Stimulated activated naive CD4-positive, alpha-beta T cell (primary cell): ENCODE measurements at places on chromosomes 5 and 9.

GRCh38 chr9:83355024-83355444 is 183.2 kb downstream of the FRMD3 start:
- DNase-seq, result no peak

DNA sequence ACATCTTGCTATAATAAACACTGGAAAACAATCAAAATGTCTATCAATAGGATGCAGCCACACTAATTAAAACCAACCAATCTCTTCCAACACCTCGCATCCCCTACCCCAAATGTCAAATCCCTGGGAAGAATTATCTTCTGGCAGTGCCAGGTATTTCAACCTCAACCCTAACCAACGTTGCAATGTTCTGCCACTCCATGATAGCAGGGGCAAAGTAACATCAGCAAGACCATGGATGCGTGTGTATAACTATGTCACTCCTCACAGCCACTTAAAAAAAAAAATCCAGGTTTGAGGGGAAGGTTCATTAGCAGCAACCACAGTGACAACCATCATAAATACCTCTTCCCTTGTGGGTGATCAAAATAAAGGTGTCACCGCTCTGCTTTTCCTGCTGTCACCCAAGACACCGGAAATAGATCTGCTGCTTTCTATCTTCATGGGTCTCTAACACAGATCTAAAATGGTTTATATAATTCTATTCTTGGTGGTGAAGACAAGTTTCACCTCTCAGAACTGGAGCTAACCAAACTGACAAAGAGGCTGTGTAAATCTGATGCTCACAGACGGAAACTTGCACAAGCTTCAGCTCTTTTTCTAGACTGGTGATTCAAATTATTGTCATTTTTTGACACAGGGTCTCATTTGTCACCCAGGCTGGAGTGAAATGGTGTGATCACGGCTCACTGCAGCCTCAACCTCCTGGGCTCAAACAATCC is 9.9 kb downstream of the HSPA9 start:
- DNase-seq, result peak; percentile 51

DNA sequence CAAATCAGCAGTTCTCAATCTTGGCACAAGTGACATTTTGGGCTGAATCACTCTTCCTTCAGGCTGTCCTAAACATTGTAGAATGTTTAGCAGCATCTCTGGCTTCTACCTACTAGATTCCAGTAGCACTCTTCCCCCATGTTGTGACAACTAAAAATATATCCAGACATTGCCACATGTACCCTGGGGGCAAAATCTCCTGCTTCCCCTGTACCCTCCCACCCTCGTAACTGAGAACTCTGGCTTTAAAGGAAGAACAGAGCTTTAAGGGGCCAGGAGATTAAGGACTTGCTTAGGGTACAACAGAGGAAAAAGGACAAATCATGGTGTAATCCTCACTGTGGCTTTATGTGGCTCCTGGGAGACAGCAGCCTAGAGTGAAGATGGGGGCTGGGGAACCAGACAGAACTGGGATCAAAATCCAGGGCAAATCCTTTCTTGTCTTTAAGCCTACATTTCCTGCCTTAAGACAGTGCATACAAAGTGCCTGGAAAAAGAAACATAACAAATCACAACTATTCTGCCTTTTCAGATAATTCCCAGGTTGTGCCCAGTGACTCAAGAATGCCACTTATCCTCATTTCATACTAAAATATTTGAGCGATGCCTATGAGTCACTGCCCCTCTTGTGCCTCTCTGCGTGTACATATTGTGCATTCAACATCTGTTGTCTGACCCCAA is 109.3 kb downstream of the DAPK1 start:
- DNase-seq, result no peak

DNA sequence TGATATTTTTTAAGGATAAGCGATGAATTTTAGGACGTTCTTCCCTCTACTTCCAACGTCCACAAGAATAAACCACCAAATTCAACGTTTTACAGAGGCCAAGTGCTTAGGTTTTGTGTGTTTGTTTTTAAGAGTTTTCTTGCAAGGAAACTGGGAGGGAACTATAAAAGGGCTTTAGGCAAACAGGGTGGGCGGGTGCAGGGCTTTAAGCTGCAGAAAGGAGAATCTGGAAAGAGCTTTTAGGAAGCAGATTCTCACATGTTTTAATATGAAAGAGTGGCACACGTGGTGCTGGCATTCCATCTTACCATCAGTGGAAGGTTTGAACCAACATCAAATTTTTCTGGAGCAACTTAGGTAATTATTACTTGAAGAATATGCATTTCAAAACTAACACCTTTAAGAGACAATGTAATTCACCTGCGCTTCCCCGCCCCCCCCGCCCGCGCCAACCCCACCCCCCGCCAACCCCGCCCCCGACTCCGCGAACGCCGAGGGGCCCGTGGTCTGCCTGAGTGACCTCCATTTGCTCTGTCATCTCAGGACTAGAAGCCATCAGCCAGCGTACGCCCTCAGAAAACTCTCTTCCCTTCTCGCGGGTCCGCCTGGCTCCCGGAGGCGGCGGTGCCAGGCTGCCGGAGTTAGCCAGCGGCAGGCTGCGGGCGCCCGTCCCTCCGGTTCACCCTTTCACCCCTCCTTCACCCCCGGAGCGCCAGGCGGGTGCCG is 911 bp upstream of the PIK3R1 start:
- DNase-seq, result no peak

GRCh38 chr5:123157791-123158581 is 68.9 kb downstream of the PRDM6 start:
- no peak for DNase-seq

DNA sequence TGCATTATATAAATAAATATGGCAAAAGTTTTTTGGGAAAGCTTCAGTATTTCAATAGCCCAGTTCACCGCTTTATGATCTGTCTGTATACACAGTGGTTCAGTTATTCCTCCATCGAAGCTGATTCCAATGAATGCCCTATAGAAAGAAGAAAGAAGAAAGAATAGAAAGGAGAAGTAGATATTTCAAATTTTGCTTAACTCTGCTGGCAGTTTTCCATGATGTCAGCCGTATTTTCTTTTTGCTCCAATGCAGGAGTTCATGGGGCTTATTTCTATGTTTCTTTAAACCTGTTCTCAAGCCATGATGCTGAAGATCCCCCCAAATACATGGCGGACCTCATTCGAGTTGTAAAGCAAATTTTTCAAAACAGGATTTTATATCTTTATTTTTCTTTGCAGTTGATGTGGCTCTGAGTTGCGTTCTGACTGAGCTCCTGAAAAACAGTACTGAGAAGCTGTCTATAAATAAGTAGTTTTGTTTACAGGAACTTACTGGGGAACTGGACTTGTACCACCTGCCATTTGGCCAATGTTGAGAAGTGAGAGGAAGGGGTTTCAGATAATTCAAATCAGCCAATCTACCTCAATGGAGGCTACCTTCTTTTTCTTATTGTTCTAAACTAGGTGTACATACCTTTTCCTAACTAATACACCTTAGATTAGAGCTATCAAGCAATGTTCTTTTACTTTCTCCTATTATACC is 418.5 kb upstream of the MEF2C start:
- no peak for DNase-seq

DNA sequence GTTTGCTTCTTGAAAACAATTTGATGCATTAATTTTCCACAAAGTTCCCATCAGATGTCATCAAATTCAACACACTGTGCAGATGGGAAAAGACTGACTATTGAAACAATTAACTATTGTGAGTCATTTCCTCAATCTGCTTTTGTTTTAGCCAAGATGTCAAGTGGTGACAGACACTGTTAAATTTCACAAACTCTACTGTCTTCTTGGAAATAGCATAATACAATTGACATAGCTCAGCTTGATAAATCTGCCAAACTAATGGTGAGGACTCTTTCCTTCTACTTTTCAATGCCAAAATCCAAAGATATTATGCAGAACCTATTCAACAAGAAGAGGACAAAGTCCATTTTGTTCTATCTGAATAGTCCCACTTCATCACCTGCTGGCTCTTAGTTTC is 242.3 kb downstream of the CAAP1 start:
- no peak for DNase-seq

- no peak for DNase-seq
These were observed 14.3 kb upstream of the SNCAIP start for GRCh38 chr5:122297587-122298298.

- DNase-seq, result no peak
These were observed 96.1 kb upstream of the SAP30L start for GRCh38 chr5:154349626-154350264.

GRCh38 chr5:87872986-87873385 is 395.7 kb downstream of the TMEM161B start:
- DNase-seq, result no peak

- no peak for DNase-seq
These were observed 33.7 kb downstream of the LHX2 start for GRCh38 chr9:124045076-124045829.

DNA sequence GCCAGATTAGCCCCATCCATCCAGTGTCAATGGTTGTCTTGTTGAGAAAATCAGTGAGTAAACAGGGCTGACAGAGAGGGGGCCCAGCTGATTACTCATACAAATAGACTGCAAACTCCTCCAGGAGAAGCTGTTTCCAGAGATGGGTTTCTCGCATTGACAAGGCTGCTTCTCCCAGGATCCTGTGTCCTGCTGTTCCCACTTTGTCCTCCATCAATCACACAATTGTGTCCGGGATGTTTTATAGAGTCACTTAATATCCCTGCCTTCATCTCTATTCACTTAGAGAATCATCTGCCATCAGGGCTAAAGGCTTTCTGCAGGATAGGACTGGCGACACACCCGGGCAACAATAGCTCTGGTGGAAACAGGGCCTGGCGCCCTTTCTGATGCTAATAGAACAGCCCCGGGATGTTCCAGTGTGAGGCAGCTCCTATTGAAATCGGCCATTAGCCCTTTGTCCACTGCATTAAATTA is 71.7 kb upstream of the TBCA start:
- DNase-seq, result no peak

GRCh38 chr9:21872696-21873095 is 70.3 kb downstream of the MTAP start:
- no peak for DNase-seq

DNA sequence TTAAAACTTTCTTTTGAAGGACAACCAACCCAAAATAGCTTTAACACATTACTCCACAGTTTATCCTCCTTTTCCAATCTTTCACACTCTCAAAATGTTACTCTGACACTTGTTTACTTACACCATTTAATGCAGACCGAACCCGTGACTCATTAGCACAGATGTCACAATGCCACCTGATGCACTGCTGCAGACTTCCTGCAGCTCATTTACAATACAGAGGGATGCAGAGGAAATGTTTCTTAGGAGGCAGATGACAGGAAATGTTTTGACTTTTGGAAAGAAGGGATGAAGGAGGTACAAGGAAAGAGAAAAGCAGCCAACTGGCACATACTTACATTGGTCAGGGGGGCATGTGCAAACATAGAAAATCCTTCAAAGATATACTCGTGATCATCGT is 39.0 kb downstream of the DROSHA start:
- DNase-seq, result no peak

GRCh38 chr5:59856358-59856757 is 37.2 kb downstream of the PDE4D start:
- DNase-seq, result no peak

DNA sequence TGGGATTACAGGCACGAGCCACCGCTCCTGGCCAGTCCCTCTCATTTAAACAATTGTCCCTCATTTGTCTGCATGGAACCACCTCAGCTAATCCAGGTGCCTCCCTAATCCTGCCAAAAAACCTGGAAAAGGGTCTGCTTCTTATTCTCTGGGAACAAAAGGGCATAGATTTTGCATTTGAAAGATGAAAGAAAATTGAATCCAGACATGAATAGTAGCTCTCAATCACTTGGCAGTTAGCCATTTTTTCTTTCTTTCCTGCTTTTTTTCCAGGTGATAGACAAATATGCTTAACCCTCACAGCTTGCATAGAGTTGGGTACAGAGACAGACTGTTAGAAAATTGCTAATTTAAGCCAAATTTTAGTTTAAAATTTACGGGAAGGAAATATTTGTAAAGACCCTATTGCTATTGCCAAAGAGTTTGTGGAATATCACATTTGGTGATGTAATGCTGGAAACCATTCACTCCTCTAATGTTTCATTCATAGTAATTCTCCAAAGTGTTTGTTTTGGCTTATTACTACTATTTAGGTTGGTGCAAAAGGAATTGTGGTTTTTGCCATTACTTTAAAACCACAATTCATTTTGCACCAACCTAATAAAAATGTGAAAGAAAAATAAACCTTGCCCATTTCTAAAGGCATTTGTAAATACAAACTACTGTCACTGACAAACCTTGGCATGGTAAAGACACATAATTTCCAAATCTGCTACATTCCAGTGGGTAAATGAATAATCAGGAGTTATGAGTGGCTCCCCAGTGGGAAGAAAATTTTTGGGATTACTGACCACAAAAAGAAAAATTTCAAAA is 80.5 kb upstream of the JAK2 start:
- DNase-seq, result no peak

DNA sequence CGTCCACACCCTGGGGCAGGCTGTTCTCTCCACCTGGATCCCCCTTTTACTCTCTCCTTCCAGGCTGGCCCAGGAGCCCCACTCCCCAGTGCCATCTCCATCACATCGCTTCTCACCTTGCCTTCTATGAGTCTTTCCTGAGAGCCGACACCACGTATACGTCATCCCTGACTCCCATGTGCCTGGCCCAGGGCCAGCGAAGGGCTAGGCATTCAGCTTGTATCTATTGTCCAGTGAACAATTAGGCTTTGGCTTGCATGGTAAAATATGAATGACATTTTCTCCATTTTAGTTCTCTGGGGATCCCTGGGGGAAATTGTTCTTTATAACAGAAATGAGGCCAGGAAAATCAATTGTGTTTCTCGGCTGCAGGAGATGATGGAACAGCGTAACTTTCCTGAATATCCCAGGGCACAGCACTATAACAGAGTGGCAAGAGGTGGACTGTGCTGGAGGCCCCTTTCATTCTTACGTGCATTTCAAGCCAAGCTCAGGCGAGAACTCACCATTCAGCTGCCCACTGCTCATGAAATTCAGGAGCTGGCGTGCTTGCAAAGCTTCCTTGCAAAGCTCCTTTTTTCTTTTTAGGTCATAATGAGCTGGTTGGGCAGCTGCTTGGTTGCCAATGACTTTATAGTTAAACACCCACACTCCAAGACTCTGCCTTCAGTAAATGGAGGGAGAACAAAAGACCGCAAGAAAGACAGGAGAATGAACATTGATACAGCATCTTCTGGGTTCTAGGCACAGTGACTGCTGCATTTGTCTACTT is 37.7 kb downstream of the NSG2 start:
- no peak for DNase-seq

GRCh38 chr5:58754250-58754649 is 171.4 kb downstream of the RAB3C start:
- DNase-seq, result no peak

DNA sequence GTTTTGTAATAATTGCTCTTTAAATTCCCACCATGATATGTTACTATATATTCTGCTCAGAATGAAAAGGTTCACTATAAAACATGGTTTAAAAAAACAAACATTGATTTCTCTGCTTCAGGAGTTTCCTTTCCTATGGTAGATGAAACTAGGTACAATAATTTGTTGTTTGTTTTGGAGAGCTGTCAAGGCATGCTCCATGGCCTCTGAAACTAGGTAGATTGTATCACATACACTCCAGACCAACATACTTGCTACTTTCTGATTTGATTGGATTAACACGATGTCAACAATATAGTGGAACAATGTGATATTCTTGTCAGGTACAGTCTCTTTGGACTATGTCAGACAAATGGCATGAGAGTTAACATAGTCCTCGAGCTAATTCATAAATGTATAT is 452.7 kb upstream of the CDH9 start:
- no peak for DNase-seq
